GM03348 (cell line): ENCODE measurements at places on chromosomes 4 and X.

DNA sequence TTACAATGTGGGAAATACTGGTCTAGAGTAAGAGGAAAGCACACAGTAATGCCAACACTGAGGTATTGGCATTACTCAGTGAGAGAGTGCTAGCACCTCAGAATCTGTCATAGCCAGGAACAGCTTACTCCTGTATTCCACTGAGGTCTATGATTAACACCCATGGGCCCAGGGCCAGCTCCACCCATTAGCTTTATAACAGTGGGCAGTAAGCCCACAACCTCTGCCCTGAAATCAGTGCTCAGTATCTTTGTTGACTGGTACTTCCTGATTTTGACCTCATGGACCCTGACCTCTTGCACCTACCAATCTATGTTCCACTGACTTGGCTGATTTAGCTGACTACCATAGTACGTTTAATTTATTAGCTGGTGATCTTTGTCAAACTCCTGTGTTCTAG is 56.1 kb downstream of the LANCL3 start:
- no peak for DNase-seq

GRCh38 chrX:135432881-135433521 is 11.3 kb downstream of the SMIM10L2A start:
- no peak for DNase-seq

DNA sequence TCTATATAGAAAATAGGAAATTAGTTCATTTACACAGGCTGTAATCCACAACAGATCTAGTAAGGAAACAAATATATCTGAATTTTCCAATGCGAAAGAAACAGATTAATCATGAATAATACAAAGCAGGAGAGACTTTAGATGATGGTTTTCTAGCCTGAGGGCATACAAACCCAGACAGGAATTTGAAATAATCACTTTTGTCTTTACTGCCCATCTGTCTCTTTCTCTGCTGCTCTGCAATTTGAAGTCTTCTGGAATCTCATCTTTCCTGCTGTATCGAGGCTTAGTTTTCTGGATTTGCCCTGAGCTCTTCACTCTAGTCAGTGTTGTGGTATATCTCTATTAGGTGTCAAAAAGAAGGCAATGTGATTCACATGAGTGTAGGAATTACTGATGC is 711.8 kb upstream of the FAM241A start:
- no peak for DNase-seq

- DNase-seq, result peak; percentile 40
Measured at GRCh38 chrX:63513825-63514568, 162.9 kb upstream of the SPIN4 start.

- no peak for DNase-seq
Measured at GRCh38 chrX:146615628-146616348, 193.8 kb upstream of the CXorf51B start.

DNA sequence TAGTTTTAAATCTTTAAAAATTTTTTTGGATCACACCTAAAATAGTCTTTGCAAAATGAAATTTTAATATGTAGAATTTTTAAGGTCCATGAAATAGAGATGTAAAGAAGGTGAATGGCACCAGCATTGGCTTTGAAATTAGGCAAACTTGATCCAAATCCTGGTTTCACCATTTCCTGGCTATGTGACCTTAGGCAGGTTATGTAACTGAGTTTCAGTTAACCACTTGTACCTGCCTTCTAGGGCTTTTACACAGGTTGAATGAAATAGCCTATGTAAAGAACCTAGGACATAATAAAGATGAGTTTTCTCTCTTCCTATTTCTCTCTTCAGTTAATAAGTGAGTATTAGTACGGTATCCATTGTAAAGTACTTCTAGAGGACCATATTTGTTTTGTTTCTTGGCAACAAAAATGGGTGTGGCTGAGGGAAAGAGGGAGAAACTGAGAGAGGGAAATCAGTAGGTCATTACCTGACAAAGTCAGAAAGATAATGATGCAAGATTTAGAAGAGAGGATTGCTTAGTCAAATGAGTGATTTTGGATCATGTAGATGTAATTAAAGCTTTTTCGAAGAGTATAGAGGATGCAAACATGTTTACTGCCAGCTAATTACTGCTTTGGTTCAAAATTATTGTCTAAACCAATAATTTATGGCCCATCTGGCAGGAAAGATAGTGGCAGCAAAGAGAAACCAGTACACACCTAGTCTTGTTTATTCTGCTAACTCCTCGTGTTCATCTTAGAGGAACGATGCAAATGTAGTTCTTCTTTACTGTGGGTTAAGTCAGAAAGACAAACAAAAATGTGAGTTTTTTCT is 81.9 kb downstream of the PDLIM5 start:
- DNase-seq, result no peak
